Lower leg skin (tissue), 4 donors: ENCODE measurements at places on chromosomes 13 and 19.

- DNase-seq = no peak
These were observed 110.9 kb upstream of the CSNK1A1L start for GRCh38 chr13:37216331-37216730.

GRCh38 chr13:95723438-95723837, 46.5 kb downstream of the DNAJC3 start:
- DNase-seq = no peak

DNA sequence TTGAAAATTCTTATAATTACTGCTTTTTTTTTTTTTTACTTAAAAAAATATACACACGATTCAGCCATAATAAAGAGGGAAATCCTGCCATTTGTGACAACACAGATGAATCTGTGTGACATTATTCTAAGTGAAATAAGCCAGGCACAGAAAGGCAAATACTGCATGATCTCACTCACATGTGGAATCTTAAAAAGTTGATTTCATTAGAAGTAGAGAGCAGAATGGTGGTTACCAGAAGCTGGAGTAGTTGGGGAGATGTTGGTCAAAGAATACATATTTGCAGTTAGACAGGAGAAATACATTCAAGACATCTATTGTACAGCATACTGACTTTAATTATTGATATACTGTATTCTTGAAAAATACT, 116.2 kb downstream of the KLF12 start:
- no peak for DNase-seq

DNA sequence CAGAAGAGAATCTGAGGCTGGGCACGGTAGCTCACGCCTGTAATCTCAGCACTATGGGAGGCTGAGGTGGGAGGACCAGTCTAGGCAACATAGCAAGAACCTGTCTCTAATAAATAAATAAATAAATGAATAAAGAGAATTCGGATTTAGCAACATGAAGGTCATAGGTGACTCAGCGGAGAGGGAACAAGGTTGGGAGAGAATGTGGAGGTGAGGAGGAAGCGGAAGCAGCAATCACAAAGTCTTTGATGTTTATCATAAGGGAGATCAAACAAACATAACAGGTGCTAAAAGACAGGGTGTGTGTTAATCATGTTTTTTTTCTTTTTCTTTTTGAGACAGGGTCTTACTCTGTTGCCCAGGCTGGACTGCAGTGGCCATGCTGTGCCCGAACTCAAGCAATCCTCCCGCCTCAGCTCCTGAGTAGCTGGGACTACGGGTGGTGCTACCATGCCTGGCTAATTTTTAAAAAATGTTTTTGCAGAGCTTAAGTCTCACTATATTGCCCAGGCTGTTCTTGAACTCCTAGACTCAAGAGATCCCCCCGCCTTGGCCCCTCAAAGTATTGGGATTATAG, 16.3 kb downstream of the PBX4 start:
- no peak for DNase-seq

DNA sequence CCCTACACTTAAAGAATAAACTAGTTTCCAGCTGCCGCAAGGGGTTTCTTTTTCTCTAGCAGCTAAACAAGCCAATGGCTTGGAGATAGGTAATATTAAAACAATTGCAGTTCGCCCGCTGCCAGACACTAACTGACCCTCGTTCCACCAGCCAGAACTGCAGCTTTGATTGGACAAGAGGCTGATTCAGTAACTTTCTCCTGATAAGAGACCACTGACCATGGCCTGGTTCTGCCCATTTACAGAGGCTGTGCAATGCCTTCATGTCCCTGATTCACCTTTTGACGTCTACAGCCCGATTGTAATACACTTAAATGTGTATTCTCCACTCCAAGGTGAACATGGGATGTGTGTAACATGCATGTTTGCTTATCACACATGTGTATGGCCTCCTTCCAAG, 12.8 kb upstream of the C19orf12 start:
- no peak for DNase-seq

DNA sequence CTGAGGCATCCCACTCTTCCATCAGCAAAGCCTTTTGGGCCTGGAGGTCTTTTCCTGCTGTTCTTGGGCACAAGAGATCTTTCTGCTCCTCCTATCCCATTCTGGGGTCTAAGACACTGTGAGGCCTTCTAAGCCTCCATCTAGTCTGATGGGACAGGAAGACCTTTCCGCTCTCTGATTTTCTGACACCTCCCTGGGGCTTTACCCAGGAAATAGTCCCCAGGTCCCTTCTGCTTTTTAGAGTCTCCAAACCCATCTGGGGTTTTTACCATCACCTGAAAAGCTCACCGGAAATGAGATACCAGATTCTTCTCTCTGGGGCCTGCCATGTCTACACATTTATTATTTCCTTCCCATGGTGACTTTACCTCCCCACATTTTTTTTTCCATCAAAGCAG, 21.1 kb downstream of the CLEC17A start:
- no peak for DNase-seq
